RPMI7951 (cell line): ENCODE measurements at places on chromosomes 3 and 15. TPM values are rescaled to one million over a fixed set of nuclear protein-coding genes. Genes with fewer than 3 reads are reported as not detected.

DNA sequence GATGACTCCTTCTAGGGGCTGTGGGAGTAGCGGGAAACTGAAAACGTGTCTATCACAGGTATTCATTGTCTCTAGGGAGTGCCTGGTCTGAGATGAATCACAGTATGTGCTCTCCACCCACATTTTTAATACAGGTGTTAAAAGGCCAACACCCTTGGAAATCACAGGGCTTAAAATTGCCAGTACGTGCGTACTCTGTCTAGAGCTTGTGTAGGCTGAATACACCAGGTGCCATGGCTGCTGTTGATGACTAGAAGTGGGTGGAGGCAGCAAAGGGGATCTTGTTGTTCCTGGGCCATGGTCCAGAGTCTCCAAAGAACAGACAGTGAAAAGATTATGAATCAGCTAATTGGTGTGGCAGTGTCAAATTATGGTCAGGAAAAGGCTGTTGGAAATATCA, 35.1 kb upstream of the P3H2 start:
- DNase-seq = peak; percentile 67

The EIF4A2 gene
- 465 and 511 TPM in 2 replicates for total RNA-seq

The PPP1R2 gene
- 53.4 and 55.5 TPM in 2 replicates for total RNA-seq

The NEK10 gene
- 1.2 and 1.4 TPM in 2 replicates for total RNA-seq

DNA sequence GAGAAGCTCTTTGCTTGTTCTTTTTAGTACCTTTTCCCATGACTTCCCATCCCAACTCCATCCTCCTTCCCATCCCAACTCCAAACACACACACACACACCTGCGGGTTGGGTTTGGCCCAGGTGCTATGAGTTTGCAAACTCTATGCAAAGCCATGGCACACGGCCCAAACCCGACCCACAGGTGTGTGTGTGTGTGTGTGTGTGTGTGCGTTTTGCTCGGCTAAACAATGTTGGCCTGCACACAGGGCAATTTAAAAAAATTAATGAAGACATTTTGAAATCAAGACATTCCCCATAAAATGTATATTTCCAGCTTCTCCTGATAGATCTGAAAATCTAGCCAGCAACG, 103.7 kb upstream of the TLE3 start:
- DNase-seq = no peak

- DNase-seq = peak; percentile 81
These were observed 82.6 kb downstream of the RPLP1 start for GRCh38 chr15:69535101-69535638.

The ZSCAN2 gene
- 7.8 and 15.5 TPM in 2 replicates for total RNA-seq

DNA sequence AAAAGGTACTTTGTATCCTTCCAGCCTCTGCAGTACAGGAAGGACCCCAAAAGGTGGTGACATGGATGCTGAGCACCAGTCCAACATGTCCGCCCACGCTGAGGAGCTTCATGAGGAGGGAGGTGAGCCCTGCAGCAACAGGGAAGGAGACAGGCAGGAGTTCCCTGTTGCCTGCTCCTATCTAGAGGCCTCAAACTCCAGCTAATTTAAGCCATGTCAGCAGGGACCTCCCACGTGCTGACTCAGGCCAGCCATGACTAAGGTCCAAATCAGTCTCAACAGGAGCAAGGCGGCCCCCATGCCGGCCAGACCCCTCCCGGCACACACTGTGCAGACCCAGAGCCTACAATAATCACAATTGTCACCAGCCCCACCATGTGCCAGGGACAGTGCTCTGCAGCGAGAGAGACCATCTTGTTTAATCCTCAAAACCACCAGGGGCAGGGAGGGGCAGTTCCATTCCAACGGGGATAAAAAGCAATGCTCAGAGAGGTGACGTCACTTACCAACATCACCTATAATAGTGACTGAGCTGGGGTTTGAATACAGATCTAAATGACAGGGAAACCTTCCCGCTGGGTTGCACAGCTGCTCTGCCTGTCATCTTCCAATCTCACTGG, 54.5 kb upstream of the GATA2 start:
- DNase-seq = peak; percentile 57

The PLA2G4F gene
- total RNA-seq = not detected in 2 replicates

GRCh38 chr3:39114456-39114855, 7.0 kb downstream of the TTC21A start:
- no peak for DNase-seq

DNA sequence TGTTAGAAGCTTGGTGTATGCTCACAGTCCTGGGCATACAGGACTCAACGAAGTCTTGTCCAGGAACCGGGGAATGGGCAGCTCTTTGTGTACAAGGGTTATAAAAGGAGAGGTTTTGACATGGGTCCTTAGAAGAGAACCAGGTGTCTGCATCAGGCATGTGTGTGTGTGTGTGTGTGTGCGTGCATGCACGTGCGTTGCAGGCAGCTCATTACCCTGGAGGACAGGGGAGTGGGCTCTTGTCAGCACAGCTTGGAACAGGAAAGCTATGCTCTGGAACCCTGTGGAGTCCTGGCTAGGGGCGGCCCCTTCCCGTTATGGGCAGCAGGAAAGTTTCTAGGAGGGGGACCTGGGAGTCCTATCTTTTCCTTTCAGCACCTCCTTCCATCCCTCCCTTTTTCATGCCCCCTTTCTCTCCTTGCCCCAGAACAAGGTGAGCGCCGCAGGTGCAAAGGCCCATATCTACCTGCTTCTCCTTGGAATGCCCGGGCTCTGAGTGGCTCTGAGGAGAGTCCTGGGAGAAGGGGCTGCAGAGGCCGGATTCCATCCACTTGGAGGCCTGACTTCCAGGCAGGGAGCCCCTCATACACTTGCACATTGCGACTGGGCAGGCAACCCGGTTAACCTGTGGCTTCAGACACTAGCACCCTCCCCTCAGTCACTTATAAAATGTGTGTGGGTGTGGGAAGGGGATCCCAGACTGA, 33.9 kb upstream of the LCTL start:
- DNase-seq = no peak

DNA sequence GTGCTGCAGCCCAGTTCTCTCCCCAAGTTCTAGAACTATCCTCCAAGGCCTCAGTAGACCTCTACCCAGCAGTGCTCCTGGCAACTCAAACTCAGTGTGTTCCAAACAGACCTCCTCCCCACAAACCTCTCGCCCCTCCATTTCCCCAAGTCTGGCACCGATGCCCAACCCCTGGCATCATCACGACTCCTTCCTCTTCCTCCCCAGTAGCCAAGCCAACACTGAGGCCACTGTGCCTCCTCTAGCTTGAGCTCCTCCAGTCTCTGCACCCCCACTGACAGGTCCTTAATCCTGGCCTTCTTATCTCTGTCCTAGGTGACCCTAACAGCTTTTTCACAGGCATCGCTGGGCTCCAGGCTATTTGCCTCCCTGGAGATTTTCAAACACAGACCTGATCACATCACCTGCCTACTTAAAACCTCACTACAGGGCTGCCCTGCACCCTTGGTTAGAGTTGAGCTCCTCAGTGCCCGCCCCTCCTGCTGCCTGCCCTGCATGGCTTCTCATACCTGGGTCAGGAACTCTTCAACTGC, 6.8 kb downstream of the ARPIN start:
- no peak for DNase-seq

DNA sequence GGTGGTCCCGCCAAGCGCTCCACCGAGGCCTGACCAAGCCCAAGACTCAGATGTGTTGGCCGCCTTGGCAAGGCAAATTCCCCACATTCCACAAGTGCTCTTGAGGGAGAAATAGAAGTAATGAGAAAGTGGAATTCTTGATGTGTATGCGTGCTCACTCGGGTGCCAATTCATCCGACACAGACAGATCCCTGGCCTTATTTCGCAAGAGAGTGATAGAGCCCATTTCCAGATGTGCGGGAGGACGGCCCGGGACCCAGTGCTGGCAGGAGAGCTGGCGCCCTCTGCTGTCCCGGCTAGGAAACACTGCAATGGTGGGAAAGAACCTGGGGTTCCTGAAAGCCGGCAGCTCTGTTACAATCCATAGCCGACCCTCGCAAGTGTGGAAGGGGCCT, 76.0 kb downstream of the HMG20A start:
- DNase-seq = peak; percentile 96

- DNase-seq = no peak
These were observed 13.5 kb downstream of the KBTBD8 start for GRCh38 chr3:67011414-67012131.

The BFSP2 gene
- not detected in 2 replicates for total RNA-seq

- DNase-seq = peak; percentile 35
These were observed 508.6 kb upstream of the IL12A start for GRCh38 chr3:159480046-159480445.

DNA sequence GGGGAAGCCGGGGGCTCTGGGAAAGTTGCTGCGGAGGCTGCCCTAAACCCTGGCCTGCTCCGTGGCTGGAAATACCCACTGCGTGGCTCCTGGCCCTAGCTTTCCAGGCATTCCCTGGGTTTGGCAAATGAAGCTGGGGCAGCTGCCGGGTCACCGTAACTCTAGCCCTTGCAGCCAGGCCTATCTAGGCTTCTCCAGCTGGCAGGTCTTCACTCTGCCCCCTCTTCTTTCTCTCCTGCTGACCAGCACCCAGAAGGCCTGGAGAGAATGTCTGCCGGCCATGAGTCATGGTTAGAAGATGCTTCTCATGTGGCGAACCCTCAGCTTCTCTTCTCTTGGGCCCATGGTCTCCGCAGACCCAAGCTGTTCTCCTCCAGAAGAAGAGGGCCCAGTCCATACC, 5.6 kb upstream of the DLL4 start:
- DNase-seq = no peak

GRCh38 chr15:80695099-80695910, at the start of gene ABHD17C:
ABHD17C (plus strand) TSS chr15:80695310; CDS start chr15:80695430, 120 bp downstream.
- DNase-seq = peak; percentile 71

- DNase-seq = peak; percentile 66
These were observed 92.0 kb upstream of the VGLL3 start for GRCh38 chr3:87082796-87083440.

The IL17RD gene
- 8.8 and 18.7 TPM in 2 replicates for total RNA-seq

DNA sequence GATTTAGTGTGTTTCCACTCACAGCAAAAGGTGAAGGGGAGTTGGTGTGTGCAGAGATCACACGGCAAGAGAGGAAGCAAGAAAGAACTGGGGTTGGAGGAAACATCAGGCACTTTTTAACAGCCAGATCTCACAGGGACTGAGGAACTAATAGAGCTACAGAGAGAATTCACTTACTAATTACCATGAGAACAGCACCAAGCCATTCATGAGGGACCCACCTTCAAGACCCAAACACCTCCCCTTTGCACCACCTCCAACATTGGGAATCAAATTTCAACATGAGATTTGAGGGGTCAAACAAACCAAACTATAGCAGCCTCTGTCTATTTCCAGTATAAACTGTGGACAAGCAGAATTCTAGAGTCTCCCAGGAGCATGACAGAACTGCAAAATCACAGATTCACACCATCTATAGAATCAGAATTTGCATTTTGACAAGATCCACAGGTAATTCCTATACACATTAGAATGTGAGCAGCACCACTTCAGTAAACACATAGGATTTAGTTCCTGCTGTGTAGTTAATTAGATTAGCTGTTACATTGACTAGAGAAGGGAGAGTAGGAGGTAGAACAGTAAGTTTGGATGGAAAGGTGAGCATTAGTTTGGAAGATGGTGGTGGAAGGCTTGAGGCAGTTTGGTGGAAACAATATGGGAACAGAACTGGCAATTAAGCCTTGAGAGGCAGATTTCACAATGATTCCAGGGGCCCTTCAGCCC, 311.7 kb downstream of the NSUN3 start:
- DNase-seq = no peak

GRCh38 chr3:11632966-11633365, 10.7 kb downstream of the VGLL4 start:
- DNase-seq = no peak

- no peak for DNase-seq
These were observed 93.5 kb downstream of the FLNB start for GRCh38 chr3:58101499-58102389.

The KLHL18 gene
- 24.6 and 27.1 TPM in 2 replicates for total RNA-seq

The GXYLT2 gene
- 64.6 and 66.1 TPM in 2 replicates for total RNA-seq

The TAGLN3 gene
- total RNA-seq = 0.39 and 0.48 TPM in 2 replicates

DNA sequence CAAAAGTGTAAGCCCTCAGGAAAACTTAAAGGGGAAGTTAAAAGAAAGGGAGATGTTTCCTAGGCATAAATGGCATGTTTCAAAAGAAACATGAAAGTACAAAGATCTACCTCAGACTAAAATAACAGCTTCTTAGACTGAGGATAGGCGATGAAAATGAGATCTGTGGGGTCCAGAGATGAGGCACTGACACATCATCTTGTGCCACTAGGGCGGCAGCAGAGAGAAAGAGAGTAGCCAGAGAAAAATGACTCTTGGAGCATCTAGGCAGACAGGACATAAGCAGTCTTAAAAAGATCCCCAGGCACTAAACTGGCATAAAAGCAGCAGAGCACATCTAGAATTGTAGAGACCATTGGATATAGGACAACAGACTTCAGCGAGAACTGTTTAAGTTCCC, 42.5 kb upstream of the RFX7 start:
- no peak for DNase-seq

The CKMT1A gene
- total RNA-seq = 0.24 TPM in 1 of 2 replicates, not detected in the other

- DNase-seq = peak; percentile 63
These were observed 3.8 kb upstream of the GABPB1 start for GRCh38 chr15:50358845-50359244.

- no peak for DNase-seq
These were observed 2.5 kb upstream of the PLD1 start for GRCh38 chr3:171812811-171813210.

The KIF15 gene
- total RNA-seq = 30.2 and 41.2 TPM in 2 replicates

DNA sequence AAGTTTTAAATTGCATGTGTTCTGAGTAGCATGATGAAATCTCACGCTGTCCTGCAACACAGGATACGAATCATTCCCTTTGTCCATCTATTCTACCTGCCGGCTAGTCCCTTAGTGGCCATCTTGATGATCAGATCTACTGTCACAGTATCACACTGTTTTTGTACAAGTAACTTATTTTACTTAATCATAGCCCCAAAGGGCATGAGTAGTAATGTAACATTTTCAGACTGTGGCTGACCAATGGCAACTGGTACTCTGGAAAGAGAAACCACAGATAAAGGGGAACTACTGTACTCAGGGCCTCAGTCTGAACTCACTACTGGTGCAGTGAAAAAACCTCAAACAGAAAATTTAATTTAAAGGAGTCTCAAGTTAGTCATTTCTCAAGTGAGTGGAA, 127.3 kb upstream of the MRPL3 start:
- no peak for DNase-seq

DNA sequence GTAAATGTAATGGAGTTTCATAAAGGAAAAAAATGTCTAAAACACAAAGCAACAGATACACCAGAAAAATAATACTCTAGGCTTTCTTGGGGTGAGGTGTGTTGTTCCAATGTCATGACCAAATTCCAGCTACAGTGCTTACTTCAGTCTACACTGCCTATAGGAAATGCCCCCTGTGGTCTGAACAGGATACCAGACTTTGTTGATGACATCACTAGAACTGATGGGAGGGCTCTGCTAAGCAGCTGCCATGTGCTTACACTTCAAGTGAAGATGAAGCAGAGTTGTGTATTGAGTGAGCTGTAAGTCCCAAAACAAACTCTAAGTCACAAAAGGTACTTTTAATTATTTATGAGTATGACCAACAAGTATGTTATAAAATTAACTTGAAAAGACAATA, 456.1 kb upstream of the IL12A start:
- peak; percentile 17 for DNase-seq

The SERPINI2 gene
- not detected in 2 replicates for total RNA-seq

DNA sequence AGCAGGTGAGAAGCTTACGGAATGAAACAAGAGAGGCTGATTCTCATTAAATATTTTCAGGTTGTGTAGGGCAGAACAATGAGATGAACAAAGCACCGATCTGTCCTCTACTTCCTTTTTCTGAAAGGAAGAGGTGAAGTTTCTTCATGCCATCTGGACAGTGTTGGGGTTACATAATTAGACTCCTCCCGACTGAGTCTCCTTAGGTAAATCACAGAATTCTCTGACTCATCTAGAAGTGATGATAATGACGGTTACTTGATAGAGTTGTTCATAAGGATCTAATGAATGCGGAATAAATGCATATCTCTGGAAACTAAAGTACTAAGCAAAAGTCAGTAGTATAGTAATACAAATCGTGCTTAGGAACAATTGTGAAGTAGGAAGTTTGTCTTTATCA, 21.2 kb downstream of the CRTC3 start:
- DNase-seq = no peak
